Stimulated activated CD4-positive, alpha-beta T cell treated with anti-CD3 and anti-CD28 coated beads, Interleukin-12 subunit alpha, Interleukin-12 subunit beta, amount 100 ng/mL, for 24 hours (primary cell): ENCODE measurements at places on chromosomes 7 and 10.

GRCh38 chr7:128714701-128715495 is 24.3 kb upstream of the CALU start:
- DNase-seq, result no peak

GRCh38 chr10:26737730-26738129 is 40.2 kb downstream of the PDSS1 start:
- no peak for DNase-seq

DNA sequence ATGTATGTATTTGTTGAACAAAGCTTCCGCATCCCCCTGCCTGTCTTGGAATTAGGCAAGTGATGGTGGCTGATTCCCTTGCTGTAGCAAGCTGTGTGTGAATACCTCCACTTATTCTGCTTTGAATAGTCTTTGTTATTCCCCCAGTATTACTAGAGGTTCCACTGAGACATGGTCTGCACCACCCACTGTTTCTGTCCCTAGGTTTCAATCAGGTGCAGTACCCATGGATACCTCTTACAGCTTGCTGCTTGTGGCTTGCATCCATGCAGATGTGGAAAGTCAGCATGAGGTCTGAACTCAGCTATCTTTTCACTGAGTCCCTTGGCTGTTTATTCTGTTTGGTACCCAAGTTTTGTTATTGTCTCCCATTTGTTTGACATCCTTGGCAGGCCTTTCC is 447.4 kb downstream of the GRM8 start:
- DNase-seq, result no peak

GRCh38 chr7:143050931-143051330 is 1.2 kb upstream of the OR6V1 start:
- DNase-seq, result no peak

DNA sequence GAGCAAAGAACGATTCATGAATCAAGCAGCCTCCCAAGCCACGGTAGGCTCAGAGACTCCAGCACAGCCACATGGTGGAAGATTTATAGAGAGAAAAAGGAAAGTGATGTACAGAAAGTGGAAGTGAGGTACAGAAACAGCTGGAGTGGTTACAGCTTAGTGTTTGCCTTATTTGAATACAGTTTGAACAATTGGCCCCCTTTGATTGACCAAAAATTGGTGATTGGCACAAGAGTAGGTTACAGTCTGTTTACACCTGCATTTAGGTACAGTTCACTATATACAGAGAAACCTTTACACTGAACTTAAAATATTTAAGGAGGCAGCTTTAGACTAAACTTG is 136.4 kb upstream of the ASAH2 start:
- no peak for DNase-seq

DNA sequence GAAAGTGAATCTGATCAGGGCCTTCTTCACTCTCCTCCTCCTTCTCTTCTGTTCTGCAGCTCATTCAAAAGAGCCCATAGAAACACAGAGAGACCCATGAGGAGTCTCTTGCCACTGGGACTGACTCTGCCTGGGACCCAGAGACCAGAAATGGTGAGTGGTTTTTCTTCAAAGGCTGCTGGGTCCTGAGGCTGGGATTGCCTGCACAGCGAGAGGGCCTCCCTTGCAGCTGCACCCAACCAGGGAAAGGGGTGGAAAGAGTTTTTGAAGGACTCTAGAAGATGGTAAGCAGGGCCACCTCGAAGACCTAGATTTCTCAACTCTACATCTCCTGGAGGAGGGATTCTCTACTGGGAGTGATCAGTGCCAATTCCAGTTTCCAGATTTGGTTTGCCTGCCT is 15.5 kb upstream of the HOXA13 start:
- DNase-seq, result no peak

DNA sequence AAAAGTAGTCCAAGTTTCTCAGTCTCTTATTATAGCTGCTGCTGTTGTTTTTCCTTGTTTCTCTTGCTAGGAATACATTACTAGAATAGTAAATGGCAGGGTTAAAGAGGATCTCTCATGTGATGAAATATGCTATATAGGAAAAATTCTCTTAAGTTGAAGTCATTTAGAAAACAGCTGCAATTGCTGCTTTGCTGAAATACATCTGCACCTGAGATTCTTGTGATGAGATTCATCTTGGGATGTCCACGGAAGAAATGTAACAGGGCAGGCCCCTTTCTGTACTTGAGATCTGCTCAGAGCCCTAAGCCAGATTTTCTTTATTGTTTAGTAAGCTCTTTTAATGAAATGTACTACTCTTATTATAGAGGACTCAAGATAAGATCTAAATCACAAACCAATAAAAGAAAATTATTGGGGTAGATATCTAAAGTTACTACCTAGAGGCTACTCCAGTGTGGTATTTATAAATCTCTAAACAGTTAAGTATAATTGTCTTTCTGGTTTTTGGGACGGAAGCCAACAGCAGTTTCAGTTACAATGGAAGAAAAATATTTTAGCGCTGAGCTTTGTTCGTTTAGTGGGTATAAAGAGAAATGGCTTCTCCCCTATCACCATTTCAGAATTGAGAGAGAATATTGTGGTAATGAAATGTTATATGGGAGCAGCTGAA is 701.5 kb downstream of the KCNMA1 start:
- no peak for DNase-seq

DNA sequence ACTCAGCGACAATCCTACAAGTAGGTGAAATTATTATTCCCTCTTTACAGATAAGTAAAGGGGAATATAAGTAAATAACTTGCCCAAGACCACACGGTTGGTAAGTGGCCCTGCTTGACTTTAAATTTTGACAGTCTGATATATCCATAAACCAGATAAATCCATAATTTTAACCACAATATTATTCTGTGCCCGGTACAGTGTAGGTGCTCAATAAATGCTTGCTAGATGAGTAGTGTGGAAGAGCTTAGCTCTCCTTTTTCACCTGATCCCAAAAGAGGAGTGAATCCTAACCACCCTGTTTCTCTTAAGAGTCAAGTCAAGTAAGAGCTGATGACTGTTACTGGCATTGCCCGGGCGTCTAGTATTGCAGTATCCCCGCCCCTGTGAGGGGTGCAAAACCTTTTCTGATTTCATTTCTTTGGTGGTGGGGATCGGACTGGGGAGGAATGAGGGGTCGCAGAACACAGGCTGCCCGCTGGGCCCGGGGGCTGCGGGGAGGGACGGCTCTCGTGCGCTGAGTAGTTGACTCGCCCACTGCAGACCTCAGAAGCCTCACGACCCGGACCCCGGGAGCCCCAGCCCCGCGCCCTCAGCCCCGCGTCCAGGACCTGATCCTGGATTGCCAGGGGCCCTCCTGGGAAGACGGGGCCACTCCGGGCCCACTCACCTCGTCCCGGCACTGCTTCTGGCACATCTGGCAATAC is 490 bp downstream of the KIN start:
- DNase-seq, result no peak

- no peak for DNase-seq
Observed at GRCh38 chr10:8121201-8121890, 66.9 kb downstream of the GATA3 start.

- DNase-seq, result no peak
Observed at GRCh38 chr10:85926986-85927385, 439.6 kb downstream of the GRID1 start.

GRCh38 chr7:40300146-40300670 is 165.4 kb downstream of the SUGCT start:
- DNase-seq, result no peak

- DNase-seq, result no peak
Observed at GRCh38 chr10:104517946-104518345, 123.1 kb upstream of the SORCS3 start.

- DNase-seq, result no peak
Observed at GRCh38 chr10:69328380-69328735, 50.1 kb downstream of the HK1 start.

DNA sequence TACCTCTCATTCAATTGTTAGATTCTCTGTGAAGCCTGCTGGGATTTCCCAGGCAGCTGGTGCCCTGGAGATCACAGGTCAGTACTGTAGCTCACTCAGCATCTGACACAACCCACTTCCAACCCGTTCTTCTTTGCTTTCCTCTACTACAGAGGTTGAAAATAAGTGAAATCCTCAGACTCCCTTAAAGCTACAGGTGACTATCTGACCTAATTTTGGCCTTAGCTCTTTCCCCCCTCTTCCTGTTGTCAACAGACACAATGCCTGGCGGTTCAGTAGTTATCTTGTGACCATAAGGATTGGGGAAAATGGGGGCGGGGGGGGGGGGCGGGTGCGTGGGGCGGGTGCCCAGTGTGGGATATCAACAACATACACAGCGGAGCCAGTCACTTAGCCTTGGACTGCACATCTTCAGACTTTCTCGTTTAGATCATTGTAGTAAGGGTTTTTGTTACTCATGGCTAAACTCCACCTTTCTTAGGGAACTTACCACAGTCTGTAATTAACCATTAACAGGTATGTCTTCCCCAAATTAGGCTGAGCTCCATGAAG is 37.8 kb downstream of the MTPN start:
- no peak for DNase-seq

DNA sequence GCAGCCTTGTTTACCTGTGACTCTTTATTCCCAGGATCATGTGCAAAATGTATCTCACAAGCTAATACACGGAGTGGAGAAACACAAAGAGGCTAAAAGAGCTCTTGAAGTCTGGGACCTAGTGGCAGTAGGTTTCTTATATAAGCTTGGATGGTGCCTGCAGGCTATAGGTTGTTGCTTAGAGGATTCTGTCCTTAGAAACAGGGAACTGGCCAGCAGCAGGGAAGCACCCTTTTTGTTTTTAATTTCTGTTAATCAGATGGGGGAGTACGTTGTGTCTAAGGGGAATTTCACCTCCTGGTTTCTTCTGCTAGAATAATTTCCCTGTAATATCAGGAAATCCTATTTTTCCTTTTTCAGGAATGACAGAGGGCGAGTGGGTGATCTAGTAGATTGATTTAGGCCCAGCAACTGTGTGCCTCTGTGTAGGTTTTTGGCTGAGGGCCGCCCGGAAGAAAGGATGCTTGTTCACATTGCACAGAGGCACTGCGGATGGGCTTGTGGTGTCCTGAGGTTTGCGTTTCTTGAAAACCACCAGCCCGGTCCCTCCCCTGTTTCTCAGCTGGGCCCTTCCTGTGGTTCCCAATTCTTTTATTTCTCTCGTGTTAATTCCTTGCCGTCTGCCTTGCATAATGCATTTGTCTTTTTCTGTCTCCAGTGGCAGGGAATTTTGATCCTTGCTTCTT is 158.0 kb downstream of the CAMK1D start:
- no peak for DNase-seq

GRCh38 chr7:158356454-158356853 is 231.2 kb downstream of the PTPRN2 start:
- DNase-seq, result no peak

GRCh38 chr10:79982362-79982800 is 33.5 kb upstream of the SFTPD start:
- DNase-seq, result no peak

GRCh38 chr10:1216574-1217236 is 160.5 kb downstream of the WDR37 start:
- no peak for DNase-seq

DNA sequence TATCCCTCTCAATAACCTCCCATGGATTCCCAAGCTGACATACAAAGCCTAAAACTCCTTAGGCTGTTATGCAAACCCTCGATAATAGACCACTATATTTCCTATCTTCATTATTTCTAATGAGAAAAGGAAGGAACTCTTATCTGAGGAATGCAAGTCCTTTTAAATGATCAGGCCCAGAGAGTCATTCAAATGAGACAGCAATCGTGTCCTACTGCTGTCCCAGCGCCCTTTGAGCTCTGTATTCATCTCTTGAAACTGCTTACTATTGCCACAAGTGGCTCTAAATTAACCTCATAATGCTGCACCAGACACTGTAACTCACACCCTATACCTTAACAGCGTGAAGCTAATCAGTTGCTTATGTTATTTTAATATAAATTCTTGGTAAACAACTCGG is 182.1 kb upstream of the NAMPT start:
- no peak for DNase-seq
